Activated T-helper 2 cell treated with anti-CD3 and anti-CD28 coated beads, Interferon-gamma antibody, Interleukin-2, Interleukin-4, amounts not matched to agents 10 μg/mL and 5 μg/mL and 100 μg/mL, durations not matched to agents 14 hours and 24 hours and 36 hours (primary cell): ENCODE measurements at places on chromosomes 1 and 21.

GRCh38 chr1:187566354-187566753 lies 737.6 kb downstream of the PLA2G4A start:
- DNase-seq: no peak

DNA sequence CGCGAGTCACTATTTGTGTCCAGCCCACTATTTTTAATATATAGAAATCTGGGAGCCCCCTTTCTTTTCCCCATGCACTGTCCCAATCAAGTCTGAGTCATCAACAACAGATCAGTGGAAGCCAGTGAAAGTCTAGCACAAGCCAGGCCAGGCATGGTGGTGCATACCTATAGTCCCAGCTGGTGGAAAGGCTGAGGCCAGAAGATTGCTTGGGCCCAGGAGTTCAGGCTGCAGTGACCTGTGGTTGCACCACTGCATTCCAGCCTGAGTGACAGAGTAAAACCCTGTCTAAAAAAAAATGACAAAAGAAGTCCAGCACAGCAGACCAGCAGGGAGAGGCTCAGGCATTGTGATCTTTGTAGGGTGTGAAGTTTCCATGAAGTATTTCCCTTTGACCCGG lies 9.0 kb upstream of the RPL5 start:
- DNase-seq: no peak

- DNase-seq: peak; percentile 5
These were observed at the start of gene PODN for GRCh38 chr1:53061859-53062707. Gene PODN (plus strand): TSS chr1:53062213. CDS start chr1:53069856, 7,643 bp downstream.

GRCh38 chr1:117147856-117148588 lies 26.5 kb upstream of the TRIM45 start:
- DNase-seq: no peak

DNA sequence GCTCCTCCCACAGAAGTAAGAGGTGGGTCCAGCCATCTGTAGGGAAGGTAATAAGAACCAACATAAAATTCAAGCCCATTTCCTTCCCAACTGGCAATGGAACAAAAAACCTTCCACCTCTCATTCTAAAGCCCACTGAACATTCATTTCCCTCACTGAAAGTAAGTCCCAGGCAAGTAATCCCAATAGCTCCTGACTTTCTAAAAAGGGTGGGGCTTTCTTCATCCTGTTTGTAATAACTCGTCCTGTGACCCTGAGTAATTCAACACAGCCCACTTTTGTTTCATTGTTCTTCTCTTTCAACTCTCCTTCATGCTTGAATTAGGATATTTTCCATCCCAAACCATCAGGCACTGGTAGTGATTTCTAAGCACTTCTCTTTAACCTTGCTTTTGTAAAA lies 74.9 kb downstream of the DAB1 start:
- no peak for DNase-seq

GRCh38 chr1:24491577-24492360 lies 10.9 kb upstream of the RCAN3 start:
- no peak for DNase-seq
